Motor neuron (in vitro differentiated cells): ENCODE measurements at places on chromosomes 5 and 9.

DNA sequence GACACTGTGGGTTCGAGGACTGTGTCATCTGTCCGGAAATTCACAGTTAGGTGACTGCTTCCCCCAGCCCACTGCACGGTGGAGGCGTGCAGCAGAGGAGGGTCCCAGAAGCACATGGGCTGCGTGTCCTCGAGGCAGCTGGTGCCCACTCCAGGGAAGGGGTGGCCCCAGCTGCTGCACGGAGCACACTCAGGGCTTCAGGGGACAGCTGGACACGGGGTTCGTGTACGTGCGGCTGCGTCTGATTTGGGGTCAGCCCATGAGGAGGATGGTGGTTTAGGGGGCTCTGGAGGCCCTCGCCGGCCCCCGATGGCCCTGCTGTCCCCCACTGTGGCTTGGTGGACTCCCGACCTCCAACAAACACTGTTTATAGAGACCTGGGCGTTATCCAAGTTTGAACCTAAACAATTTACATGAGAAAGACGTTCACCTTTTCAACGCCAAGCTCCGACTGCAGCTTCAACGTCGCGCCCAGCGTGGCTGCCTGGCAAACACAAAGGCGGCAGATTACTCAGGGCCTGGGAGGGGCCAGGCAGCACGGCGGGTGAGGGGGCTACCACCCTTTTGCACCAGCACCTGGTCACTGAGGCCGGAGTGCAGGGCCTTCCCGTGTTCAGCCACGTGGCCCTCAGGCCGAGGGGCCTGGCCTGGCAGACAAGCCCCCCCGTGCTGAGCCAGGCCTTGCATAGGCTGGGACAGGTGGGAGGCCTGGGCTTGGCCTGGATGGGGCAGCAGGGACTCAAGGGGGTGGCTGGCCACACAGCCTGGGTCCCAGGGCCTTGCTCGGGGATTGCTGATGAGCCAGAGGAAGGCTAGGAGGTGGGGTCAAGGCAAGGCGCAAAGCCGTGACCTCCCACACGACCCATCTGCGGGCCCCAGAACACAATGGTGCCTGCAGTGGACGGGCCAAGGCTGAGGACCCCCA, 55.2 kb downstream of the EXD3 start:
- ATAC-seq, result no peak

DNA sequence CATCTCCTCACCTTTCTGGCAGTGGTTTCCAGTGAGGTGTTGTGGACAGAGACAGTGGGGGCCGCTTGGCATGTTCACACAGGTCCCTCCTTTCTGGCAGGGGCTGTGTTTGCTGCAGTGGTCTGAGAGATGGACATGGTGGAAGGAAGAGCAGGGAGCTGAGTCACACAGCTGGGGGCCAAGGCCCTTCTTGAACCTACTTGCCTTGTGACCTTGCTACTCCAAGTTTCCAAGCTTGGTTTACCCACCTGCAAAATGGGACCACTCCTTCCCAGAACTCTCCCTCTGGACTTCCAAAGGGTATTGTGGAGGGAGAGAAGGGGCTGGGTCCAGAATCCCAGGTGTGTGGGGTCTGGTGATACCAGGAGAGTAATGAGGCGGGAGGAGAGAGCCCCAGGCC, 4.1 kb downstream of the F12 start:
- ATAC-seq, result no peak

- no peak for ATAC-seq
These were observed 165.7 kb downstream of the CEMIP2 start for GRCh38 chr9:71602652-71603051.

DNA sequence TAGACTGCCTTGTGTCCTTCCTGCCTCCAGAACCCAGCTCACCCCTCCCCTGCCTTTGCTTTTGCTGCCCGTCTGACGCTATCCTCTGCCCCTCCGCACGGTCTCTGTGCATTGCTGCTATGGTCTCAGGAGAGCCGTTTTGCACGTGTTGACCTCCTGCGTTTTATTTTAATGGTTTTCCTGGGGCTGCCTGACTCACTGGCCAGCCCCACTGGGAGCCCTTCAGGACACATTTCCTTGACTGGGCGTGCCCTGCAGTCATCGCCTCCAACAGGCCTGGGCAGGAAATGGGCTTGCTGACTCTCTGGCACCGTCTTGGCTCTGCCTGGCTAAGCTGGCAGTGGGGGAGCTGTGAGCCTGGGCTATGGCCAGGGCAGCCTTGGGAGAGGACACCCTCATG, 17.9 kb upstream of the ASS1 start:
- peak; percentile 98 for ATAC-seq

- no peak for ATAC-seq
These were observed 96.1 kb downstream of the WDR41 start for GRCh38 chr5:77396017-77396416.

DNA sequence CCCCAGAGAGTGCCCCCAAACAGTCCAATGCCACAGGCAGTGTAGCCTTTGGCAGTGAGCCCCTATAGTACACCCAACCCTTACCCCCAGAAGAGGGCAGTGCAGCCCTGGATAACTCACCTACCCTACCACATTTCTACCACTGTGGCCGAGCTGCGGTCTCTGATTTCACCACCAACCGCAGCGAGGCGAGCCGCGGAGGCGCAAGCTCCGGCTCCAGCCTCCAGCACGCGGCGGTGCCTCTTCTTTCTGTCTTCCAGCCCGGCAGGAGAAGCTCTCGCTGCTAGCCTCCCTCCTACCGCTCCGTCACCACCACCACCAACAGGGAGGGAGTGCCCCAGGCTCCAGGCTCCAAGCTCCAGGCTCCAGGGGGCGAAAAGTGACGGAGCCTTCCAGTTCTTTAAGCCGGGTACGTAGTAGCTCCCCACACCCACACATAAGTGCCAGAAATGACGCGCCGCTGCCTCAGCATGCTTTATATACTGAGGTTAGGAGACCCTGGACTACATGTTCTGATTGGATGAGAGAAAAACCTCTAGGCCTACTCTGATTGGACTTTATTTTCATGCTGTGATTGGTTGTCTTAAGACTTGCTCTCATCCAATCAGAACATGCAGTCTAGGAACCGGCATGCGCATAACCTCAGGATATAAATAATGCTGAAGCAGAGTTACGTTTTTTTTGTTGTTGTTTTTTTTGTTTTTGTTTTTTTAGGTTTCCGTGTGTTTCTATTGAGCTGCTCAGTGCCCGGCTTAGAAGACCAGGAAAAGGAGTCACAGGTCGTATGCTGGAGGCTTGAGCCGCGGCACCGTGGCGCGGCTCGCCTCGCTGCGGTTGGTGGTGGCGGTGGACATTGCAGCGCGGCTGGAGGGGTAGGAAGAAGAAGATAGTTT, at the start of gene PCAT7:
PCAT7 (plus strand) TSS at position 645 of the 893 bp plus-strand sequence.
- no peak for ATAC-seq

- no peak for ATAC-seq
These were observed 2.3 kb downstream of the SUSD3 start for GRCh38 chr9:93060746-93061259.

- ATAC-seq, result peak; percentile 100
These were observed 2124.9 kb downstream of the MAT2B start for GRCh38 chr5:165630261-165630778.

DNA sequence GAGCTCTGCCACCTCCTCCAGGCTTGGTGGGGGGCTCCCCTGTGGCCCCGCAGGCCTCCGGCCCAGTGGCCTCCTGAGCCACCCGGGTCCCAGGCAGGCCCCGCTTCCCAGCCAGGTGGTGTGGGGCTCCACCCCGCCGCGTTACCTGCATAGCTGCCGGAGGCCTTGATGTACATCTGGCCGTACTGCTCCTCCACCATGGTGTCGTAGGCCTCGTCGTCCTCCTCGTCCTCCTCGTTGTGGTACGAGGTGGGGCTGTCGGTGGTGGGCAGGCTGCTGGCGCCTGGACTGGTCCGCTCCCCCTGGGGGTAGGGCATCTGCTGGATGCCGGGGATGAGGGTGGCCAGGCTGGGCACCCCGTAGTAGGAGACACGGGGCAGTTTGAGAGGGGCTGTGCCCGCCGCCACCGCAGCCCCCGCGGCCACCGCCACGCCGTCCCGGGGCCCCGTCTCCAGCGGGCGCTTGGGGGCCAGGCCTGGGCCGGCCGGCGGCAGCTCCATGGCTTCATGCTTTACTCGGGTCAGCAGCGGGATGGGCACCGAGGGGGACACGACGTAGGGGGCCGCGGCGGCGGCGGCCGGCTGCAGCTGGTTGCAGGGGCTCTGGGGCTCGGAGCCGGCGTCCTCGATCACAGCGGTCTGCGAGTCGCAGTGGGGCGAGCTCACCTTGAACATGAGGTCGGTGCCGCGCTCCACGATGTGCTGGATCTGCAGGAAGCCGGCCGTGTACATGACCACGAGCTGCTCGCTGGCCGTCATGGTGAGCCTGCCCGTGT, 45.4 kb downstream of the NACC2 start:
- no peak for ATAC-seq

DNA sequence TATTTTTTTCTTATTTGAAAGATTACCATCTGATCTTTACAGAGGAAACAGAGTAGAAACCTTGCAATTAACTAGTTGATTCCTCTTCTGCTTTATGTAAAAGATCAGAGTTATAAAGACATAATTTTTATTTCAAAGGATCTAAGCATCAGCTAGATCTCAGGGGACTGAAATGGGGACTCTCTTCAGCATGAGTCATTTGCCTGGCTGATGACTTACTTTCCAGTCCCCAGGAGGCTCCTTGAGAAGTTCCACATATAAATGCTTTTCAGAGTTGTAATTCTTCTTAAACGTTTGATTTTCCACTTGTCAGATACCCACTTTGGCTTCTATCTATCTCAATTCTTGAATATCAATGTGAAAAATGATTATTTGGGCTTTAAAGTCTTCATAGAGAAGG, 389.4 kb downstream of the RAB3C start:
- no peak for ATAC-seq

- ATAC-seq, result no peak
These were observed 726.4 kb upstream of the TYRP1 start for GRCh38 chr9:11966786-11967185.

DNA sequence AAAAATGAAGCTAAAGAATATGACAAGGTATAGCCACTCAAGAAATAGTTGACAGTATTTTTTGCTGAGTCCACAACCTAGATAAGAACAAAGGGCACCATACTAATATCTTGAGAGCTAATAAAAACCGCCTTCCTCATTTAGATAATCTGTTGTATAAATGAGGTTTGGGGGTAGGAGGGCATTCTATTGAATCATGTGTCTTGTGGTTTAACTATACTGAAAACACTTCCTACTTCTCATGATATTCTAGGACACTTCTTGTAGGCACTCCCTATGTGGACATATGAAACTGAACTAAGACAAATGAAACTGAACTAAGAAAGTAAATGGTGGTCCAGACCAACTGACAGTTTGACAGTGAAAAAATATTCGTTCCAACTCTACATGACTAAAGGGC, 1268.5 kb upstream of the C9orf72 start:
- ATAC-seq, result no peak

DNA sequence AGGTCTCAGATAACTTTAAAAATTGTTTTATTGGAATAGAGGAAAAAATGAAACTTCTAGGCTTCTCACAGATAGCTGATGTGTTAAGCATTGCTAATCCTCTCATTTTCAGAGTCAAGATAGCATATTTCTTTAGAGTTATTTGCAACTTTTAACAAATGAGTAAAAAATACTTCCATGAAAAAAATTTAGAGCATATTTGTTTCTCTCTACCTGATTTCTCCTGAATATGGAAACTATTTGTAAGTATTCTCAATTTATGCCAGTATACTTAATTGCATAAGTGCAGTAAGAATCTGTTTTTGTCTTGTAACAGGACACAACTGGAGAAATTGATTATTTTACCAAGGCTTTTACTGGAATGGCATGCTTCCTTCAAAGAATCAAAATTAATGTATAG, 3.6 kb upstream of the TRIM32 start:
- ATAC-seq, result no peak

DNA sequence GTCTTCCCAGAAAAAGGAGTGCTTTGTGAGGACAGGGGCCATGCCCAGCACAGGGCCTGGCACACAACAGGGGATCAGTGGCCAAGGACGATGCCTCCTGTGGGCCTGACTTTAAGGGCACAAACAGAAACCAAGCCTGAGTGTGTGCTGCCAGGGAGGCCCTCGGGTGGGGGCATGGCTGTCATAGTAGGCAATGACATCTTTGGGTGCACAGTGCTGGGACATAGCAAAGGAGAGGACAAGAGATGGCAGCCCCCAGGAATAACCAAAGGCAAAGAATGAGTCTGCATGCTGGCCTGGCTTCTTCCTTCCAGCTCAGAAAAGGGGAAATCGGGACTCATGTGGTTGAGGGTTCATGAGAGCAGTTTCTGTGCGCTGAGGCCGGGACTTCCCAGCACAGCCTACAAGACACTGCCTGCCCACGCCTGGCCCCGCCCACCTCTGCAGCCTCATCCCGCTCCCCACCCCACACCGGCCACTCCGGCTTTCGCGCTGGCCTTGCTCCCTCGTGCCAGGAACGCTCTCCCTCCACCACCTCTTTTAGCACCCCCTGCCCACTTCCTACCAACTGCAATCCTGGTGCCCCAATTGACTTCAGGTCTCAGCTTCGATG, 13.8 kb upstream of the LHX2 start:
- ATAC-seq, result no peak

DNA sequence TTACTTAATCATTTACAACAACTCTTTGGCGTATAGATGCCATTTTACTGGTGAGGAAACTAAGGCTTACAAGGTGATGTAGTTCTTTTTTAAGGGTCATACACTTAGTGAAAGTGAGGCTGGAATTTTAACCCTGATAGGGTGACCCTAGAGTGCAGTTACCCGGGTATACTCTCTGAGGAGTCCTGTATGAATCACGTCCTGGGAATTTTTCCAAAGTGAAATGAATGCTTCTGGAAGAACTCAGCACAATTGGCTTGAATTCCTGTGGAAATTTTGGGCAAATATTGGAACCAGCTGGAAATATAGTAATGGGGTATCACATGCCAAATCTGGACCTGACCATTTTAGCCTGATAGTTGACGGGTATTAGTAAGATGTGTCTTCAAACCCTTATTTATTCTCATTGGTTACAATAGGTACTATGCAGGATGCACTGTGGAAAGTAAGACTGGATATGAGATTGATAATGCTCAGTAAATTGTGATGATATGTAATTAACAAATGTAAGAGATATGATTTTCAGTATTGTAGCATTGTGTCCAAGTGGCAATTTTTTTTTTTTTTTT, 14.8 kb downstream of the SUB1 start:
- ATAC-seq, result peak; percentile 38

DNA sequence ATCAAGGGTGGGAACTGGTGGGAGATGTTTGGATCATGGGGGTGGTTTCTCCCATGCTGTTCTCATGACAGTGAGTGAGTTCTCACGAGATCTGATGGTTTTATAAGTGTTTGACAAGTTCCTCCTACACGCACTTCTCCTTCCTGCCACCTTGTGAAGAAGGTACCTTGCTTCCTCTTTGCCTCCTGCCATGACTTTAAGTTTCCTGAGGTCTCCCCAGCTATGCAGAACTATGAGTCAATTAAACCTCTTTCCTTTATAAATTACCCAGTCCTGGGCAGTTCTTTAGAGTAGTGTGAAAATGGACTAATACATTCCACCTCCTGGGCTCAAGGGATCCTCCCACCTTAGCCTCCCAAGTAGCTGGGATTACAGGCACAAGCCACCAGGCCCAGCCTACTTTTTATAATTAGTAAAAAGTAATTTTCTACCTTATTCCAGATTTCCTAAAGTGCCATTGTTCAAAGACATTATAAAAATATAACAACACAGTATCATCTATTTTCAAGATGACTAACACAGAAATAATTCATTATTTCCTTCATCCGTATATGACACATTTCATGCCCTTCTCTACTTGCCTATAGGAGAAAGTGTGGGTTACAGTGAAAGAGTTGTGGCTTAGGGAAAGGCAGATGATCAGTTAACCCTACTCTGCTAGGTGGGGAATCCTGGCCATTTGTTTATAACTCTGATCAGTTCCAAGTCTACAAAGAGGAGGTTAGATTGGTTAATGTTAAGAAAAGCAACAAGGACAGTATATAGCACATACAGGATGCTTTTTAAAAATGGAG, 99.9 kb downstream of the TTC39B start:
- no peak for ATAC-seq
